ENCODE measurements at places on chromosomes 1 and 21.

DNA sequence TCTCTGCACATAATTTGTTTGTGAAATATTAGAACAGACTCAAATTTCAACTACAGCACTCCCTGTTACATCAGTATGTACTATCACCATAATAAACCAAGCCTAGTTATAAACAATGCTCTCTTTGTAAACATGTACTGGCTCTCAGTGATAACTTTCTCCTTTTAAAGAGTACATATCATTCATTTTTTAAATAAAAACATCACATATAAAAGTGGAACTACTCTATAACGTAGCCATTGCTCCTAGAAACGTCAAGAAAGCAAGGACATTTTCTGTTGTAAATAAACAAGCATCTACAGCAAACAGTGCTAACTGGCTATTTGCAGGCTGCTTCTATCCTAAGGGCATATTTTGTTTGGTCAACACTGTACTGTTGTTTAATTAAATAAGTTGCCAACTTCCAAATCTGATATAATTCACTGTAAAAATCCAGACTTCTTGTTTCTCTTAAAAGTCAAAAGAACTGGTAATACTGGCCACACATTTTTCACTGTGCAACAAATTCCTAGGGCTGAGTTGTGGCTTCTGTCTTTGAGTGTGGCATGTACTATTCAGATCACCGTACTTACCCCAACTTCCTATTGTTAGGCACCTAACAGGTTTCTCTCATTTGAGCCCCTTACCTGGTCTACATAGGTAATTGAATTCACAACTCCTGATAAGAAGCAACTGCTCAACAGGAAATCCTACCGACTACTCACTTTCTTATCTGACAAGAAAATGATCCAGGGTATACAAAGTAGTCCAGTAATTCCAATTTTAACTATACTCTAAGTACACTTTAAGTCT is 111.9 kb downstream of the DENND1B start:
- no peak for DNase-seq

GRCh38 chr1:45914836-45915235 is 111.4 kb downstream of the MAST2 start:
- no peak for DNase-seq

GRCh38 chr1:9767964-9768668 is 55.6 kb downstream of the CLSTN1 start:
- DNase-seq, result no peak

DNA sequence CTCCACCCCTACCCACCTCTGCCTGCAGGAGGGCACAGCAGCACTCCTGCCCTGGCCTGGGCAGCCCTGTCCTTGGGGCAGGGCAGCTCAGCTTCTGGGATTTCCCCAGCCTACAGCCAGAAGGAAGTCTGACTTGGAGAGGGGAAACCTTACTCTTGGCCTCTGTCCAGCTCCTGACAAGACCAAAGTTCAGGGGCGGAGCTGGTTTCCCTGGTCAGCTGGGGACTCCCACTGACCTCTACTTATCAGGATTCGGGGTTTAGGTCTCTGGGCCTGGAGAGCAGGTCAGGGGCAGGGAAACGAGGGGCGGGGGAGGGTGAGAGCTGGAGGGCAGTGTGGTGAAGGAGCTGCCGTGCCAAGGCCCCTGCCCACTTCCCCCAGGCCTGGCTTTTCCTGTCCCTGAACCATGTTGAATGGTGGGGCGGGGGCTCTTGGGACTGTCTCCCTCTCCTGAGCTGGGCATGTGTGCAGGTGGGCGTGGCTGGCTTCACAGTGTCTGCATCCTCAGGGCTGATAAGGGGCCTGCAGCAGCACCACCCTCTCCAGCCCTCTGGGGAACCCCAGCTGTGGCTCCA is 16.8 kb upstream of the ETV3 start:
- DNase-seq, result no peak

DNA sequence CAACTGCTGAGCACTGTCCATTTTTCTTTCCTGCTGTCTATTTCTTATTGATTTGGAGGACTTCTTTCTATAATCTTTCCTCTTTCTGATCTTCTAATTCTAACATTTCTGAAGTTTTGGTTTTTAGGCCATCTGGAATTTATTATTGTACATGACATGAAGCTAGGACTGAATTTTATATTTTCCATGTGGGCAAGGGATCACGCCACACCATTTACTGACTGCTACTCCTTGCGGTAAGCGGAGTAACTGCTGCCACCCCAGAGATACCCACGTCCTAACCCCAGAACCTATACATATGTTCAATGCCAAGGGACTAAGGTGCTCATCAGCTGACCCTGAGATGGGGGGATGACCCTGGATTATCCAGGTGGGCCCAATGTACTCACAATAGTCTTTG is 70.6 kb downstream of the NPHP4 start:
- DNase-seq, result no peak
